Osteoblast (primary cell): ENCODE measurements at places on chromosomes 13 and 19. TPM values are rescaled to one million over a fixed set of nuclear protein-coding genes. Genes with fewer than 3 reads are reported as not detected.

DNA sequence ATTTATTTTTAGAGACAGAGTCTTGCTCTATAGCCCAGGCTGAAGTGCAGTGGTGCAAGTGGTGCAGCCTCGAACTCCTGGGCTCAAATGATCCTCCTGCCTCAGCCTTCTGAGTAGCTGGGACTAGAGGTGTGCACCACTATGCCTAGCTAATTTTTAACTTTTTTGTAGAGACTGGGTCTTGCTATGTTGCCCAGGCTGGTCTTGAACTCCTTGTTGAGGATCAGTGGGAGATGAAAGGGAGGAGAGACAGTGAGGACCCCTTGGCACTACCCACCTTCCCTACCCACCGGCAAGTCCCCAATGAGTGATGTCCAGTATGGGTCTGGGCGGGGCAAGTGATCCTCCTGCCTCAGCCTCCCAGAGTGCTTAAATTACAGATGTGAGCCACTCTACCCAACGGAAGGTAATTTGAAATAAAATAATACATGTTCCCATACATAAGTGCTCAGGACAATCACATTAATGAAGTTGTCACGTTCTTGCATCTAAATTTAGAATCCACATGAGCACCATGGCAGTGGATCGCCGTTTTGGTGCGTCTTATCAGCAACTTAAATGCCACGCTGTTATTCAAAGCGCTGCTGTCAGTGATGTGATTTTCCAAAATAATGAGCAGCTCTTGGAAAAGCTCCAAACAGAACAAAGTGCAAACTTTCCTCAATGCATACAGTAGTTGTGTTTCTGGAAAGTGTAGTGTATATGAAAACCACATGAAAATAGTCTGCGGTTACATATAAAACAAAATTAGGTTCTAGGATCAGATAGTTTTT is 5.9 kb upstream of the ARL11 start:
- DNase-seq = no peak

KLK12 gene
- not detected in 2 replicates for total RNA-seq

DNA sequence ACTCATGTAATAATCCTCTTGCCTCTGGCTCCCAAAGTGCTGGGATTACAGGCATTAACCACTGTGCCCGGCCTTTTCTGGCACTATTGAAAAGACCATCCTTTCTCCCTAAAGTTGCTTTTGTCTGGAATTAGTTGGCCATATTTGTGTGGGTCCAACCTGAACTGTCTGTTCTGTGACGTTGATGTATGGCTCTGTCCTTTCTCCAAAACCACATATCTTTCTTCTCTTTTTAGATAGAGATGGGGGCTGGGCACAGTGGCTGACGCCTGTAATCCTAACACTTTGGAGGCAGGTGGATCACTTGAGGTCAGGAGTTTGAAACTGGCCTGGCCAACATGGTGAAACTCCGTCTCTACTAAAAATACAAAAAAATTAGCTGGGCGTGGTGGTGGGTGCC is 17.9 kb downstream of the DNM2 start:
- no peak for DNase-seq

DNA sequence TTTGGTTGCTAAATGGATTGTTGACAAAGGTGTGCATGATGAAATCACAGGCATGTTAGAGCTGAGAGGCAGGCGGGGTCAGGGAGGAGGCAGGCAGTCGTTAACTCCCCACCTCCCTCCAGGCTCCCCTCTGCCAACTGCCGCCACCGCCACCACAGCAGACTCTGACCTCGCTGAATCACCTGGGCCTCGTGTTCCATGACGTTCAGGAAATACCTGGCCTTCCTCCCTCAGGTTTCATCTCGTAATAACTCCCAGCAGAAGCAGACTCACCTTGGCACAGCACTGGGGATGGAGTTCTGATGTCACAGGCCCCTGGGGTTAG is 198.5 kb downstream of the KATNAL1 start:
- DNase-seq = no peak

ZNF562 gene
- 32.1 and 33.3 TPM in 2 replicates for total RNA-seq

- DNase-seq = no peak
These were observed 24.4 kb upstream of the ZNF561 start for GRCh38 chr19:9645472-9645871.

DNA sequence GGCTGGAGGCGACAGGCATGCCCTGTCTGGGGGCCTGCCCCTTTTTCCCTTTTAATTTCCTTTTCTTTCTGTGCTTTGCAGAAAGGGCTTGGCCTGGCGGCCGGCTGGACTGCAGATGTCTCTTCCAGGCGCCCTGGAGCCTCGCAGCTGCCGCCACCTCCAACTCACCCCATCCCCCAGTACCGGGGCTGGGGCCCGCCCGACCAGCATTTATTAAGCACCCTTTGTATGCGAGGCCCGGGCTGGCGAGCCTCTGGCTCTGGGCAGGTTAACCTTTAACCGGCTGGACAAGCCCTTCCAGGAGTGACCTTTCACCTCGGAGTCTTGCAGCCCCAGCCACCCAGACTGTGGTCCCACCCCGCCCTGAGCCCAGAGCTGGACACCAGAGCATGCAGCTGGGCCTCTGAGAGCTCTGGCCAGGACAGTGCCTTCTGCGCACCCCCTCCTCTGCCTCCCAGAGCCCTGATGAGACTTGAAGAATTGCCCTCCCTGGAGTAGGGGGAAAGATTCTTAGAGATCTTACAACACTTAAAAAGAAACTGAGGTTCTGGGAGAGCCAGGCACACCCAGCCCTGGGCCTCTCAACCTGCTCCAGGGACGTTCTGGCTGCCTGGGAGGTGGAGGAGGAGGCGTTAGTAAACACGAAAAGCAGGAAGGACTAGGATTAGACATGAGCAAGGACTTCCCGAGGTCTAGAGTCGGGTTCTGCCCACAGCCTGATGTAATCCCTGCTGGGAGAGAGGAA is 1.1 kb upstream of the NR2F6 start:
- DNase-seq = peak; percentile 92

LILRB3 gene
- not detected in 2 replicates for total RNA-seq

DNA sequence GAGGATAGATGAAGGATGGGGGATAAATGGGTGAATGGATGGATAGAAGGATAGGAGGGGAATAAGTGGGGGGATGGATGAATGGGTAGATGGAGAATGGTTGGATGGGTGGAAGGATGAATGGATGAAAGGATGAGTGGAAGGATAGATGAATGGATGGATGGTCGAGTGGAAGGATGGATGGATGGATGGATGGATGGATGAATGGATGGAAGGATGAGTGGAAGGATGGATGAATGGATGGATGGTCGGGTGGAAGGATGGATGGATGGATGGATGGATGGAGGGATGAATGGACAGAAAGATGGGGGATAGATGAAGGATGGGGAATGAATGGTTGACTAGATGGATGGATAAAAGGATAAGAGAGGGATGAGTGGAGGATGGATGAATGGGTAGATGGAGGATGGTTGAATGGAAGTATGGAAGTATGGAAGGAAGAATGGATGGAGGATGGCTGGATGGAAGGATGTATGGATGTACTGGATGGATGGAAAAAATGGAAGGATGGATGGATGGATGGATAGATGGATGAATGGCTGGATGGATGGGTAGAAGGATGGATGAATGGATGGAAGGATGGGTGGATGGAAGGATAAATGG is 42.0 kb downstream of the FBN3 start:
- no peak for DNase-seq

- no peak for DNase-seq
These were observed 9.5 kb downstream of the PHLDB3 start for GRCh38 chr19:43495082-43495481.

DNA sequence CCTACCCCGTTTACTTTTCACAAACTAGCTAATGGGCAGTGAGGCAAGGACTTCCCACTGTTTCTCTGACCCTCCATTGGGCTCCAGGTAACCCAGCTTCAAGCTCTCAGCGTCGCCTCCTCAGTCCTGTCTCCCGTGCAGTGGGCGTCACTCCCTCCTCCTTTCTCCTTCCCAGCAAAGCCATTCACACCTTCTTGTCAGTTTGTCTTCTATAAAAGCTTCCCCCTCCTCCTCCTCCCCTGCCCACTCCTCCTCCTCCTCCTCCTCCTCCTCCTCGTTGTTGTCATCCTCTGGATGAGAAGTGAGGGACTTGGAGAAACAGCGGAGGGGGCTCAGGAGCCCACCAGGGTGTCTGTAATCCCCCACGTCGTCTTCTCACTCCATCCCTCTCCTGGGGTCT is 1.7 kb upstream of the GALP start:
- DNase-seq = no peak

GRCh38 chr13:33352526-33352925 is 67.0 kb upstream of the STARD13 start:
- no peak for DNase-seq

TNFSF11 gene
- total RNA-seq = 0.72 and 0.88 TPM in 2 replicates

- DNase-seq = no peak
These were observed 5.0 kb downstream of the IZUMO4 start for GRCh38 chr19:2101417-2102335.

GRCh38 chr13:60047918-60048317 is 115.8 kb downstream of the DIAPH3 start:
- no peak for DNase-seq

CD79A gene
- 0.36 TPM in 1 of 2 replicates, not detected in the other for total RNA-seq

SLC27A5 gene
- total RNA-seq = 5.3 and 6.5 TPM in 2 replicates

GRCh38 chr13:28877408-28877807 is 57.3 kb downstream of the MTUS2 start:
- DNase-seq = no peak

- DNase-seq = peak; percentile 37
These were observed 22.1 kb upstream of the RASA3 start for GRCh38 chr13:114154476-114154875.

GRCh38 chr13:44394658-44395057 is 21.0 kb downstream of the SERP2 start:
- no peak for DNase-seq

DNA sequence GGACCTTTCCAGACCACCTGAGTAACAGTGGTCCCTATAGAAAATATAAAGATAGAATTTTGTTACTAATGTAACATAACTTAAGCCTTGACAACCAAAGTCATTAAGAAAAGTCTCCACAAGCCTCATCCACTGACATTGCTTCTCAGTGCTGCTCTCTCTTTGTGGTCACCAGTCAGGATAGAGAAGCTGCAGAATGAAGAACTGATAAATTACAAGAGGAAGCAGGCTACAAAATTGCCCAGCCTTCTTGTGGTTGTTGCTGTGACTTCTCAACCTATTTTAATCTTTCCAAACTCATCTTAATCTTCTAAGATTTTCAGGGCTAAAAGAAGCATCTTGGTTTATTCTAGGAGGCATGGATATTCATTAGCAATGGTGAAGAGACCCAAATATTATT is 343.8 kb downstream of the MZT1 start:
- no peak for DNase-seq

DNA sequence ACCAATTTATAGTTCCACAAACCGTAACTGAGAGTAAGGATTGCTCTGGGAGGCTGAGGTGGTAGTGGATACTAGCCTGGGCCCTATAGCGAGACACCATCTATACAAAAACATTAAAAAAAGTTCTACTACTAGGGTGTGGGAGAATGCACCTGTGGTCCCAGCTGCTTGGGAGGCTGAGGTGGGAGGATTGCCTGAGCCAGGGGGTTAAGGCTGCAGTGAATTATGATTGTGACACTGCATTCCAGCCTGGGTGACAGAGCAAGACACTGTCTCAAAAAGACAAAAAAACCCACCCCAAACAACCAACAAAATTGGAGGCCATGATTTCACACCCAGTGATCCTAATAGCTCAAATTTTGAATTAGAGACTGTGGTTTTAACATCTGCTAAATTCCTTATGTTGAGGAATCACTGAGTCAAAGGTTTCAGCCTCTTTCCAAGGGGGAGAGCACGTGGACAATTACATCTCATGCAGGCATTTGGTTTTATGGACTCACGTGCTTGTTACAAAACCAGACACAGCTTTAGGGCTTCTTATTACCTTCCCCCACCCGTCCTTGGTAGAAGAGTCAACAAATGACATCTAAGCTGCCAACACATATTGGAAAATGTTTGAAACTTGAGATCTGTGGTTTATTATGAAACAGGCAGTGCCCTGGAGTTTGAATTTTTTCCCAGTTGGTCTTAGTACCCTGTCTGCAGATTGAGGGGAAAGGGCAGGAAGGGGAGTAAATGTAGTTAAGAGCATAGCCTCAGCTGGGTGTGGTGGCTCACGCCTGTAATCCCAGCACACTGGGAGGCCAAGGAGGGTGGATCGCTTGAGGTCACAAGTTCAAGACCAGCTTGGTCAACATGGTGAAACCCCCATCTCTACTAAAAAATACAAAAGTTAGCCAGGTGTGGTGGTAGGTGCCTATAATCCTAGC is 18.5 kb downstream of the CYP2A6 start:
- peak; percentile 92 for DNase-seq

GRCh38 chr19:1408300-1409203 is 1.2 kb downstream of the DAZAP1 start:
- DNase-seq = peak; percentile 93

DNA sequence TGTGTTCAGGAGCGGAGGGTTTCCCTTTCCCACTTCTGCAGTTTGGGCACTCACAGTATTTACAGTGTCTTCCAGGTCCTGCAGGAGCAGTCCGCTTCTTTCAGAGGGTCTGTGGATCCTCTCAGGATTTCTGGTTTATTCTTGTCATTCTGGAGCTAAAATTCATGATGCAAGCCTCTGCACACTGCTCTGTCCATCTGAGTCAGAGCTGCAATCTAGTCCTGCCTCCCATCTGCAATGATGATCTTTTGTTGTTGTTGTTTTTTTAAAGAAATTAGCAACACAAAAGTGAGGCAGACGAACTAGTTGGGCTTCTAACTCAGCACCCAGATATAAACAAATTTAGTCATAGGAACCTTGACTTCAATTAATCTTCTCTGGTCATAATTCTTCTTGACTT is 86.5 kb downstream of the DLEU7 start:
- no peak for DNase-seq

HAUS5 gene
- 3.2 and 4.7 TPM in 2 replicates for total RNA-seq

DNA sequence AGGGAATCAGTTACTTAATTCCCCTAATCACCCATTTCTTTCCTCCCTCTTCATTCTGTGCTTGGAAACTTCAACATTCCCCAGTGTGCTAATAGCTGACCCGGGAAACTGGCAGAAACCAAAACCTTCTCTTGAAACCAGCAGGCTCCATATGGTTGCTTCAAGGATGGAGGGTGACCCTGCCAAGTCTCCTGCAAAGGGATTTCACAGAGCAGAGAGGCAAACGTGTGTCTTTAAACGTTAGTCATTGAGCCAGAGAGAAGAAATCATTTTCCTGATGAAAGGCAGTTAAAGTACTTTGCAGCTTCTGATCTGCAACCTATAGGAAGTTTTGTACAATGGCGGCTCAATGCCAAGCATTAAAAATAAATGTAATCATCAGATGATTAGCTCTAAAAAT is 220.9 kb downstream of the POU4F1 start:
- DNase-seq = no peak

- DNase-seq = peak; percentile 25
These were observed 1.1 kb upstream of the LTBP4 start for GRCh38 chr19:40599902-40600569.

- DNase-seq = no peak
These were observed 849.7 kb downstream of the UQCRFS1 start for GRCh38 chr19:28363254-28363653.

FUT3 gene
- total RNA-seq = not detected in 2 replicates

- DNase-seq = no peak
These were observed 4.3 kb downstream of the OR7A5 start for GRCh38 chr19:14830702-14831101.

AZU1 gene
- not detected in 2 replicates for total RNA-seq

- no peak for DNase-seq
These were observed 32.2 kb downstream of the CNMD start for GRCh38 chr13:52707375-52707774.

- peak; percentile 70 for DNase-seq
These were observed 121.0 kb downstream of the COG6 start for GRCh38 chr13:39776439-39776838.

GRCh38 chr19:40341601-40342482 is 6.4 kb downstream of the C19orf47 start:
- DNase-seq = peak; percentile 53
